ENCODE measurements at places on chromosomes 16 and 17.

GRCh38 chr17:62787366-62787765 is 20.7 kb downstream of the MARCHF10 start:
- DNase-seq = no peak

- no peak for DNase-seq
These were observed 103.2 kb downstream of the SOCS1 start for GRCh38 chr16:11152677-11153331.

GRCh38 chr17:33152783-33153182 is 140.3 kb downstream of the ASIC2 start:
- DNase-seq = no peak

DNA sequence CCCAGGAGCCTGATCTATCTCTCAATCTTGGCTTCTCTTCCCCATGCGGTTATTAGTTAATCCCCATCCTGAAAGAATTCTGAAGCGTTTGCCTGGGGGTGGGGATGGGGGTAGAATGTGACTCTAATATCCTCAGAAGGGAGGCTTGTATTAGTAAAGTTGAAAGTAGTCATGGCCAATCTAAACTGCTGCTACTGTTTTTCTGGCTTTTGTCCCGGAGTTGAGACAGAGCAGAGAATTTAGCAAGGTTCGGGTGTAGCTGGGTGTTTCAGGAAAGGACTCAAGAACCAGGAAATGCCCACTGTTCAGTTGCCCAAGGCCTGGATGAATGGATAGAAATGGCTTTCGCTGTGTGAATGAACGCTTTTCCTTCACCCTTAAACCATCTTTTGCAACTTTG is 17.6 kb upstream of the ITGAM start:
- peak; percentile 6 for DNase-seq

- no peak for DNase-seq
These were observed 56.7 kb upstream of the SIAH1 start for GRCh38 chr16:48441863-48442279.

- peak; percentile 99 for DNase-seq
These were observed 28.8 kb downstream of the ABCC12 start for GRCh38 chr16:48126801-48127644.

GRCh38 chr17:68734187-68734900 is 133.2 kb upstream of the FAM20A start:
- DNase-seq = no peak

GRCh38 chr16:29307598-29308507 is 98.7 kb downstream of the NPIPB11 start:
- DNase-seq = no peak

DNA sequence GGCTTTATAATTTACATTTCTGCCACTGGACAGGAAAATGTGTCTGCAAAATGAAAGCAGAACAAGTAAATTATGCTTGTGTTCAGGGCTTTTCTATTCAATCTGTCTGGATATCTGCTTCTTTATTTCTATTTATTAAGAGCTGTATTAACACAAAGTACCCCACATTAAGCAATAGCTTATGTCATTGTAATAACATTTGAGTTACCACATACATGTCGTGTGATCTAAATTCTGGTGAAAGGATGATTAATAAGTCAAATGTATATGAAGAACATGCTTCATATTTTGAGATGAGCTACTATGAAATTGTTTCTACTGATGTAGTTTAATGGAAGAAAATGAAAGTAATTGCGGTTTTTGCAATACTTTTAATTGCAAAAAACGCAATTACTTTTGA is 238.2 kb downstream of the KCNJ2 start:
- DNase-seq = no peak

All from RPMI7951 (cell line).